ENCODE measurements at places on chromosomes 6 and 20. TPM values are rescaled to one million over a fixed set of nuclear protein-coding genes. Genes with fewer than 3 reads are reported as not detected.

GRCh38 chr6:11330413-11330760 is 97.9 kb upstream of the NEDD9 start:
- no peak for DNase-seq

GRCh38 chr6:2792330-2793110 is 27.3 kb downstream of the WRNIP1 start:
- peak; percentile 38 for DNase-seq

DNA sequence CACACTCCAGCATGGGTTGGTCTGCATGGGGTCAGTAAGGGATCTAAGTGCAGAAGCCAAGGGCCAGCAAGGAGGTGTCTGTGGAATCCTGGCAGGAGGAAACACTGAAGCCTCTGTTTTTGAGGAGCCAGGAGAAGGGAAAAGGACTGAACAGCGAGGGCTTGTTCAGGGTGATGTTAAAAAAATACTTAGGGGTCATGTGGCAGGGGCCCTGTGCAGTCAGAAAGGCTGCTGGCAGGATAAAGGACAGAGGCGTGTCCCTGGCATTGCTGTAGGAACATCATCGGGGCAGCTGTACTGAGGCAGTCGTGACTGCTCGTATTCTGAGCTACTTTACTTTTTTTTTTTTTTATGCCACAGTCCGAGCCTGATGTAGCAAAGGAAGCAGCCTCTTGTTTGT is 127.1 kb upstream of the ZFP64 start:
- DNase-seq: no peak

DNA sequence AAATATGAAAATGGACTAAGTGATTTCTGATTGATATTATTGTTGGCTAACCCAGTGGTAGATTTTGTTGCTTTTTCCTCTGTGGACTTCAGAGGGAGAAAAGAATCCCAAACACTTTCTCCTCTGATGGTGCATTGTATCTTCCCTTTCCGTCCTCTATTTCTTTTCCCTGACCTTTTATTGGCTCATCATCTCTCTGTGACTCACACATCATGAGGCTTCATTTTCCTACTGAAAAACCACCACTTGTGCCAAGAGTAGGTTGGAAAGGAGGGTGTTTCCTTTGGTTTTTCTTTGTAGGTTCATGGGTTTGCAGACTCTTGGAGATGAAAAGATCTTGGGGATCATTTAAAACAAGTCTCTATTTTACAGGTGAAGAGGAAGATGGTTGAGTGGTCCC is 311.7 kb upstream of the JAG1 start:
- peak; percentile 32 for DNase-seq

DNA sequence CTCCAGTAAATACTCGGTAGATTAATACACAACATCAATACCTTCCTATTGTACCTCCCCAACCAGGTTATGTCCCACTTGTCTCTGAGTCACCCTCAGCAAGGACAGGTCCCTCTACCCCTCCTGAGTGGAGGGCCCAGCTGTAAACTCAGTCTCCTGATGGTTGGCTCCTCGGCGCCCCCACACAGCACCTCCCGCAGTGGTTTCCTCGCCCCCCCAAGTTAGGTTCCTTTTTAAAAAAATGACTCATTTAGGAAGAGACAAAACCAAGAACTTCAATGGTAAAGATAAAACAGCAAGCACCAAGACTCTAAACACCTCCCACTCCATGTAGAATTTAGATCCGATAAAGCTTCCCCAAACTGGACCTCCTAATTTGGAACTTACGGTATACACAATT is 83.5 kb downstream of the TRERF1 start:
- DNase-seq: no peak

DNA sequence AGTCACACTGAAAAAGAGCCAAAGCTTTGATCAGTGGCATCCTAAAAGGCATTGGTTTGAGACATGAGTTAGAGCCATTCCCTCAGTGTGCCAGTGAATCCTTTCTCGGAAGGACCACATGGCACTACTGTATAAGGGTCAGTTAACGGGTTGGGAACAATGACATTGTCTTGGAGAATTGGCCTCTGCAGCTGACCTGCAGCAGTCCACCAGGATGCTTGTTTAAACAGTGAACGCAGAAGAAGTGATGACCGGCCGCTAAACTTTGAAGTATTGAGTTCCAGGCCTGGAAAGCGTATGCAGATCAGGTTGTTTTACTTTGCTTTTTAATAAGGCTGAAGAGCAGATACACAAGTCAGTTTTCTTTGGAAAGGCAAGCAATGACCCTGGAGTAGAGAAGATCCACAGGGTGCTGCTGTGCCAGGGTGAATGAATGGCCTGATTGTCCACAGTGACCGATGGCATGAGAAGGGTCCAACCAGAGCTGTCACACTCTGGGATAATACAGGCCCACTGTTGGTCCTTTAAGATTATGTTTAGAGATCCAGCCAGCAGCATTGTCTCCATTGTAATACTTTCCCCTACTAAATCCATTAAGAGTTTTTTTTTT is 57.8 kb downstream of the GMPR start:
- no peak for DNase-seq

- no peak for DNase-seq
Measured at GRCh38 chr20:41412324-41413120, 45.9 kb upstream of the EMILIN3 start.

The RBPJL gene
- not detected for total RNA-seq

The OR2H1 gene
- total RNA-seq: not detected

The RIPOR3 gene
- total RNA-seq: 0.27 TPM

The IL20RA gene
- 0.27 TPM for total RNA-seq

The ADGB gene
- total RNA-seq: not detected
